Stimulated activated naive CD4-positive, alpha-beta T cell treated with Interleukin-2 at 50 U/mL for 16 hours (primary cell): ENCODE measurements at places on chromosomes 12 and 14.

DNA sequence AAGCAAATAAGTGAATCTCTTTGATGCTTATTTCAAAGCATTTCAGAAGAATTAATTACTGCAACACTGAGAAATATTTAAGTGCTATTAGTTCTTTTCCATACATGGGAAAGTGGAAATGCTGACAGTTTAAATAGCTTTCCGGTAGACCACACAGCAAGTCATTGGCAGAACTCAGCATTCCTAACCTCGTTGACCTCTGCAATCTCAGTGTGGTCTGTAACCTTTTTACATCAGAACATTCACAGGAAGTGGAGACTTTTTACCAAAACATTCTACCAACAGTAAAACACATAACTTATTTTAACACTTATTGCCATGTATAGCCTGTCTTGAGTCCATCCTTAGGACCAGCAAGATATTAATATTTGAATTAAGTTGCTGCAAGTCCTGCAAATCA lies 249.5 kb upstream of the DCN start:
- DNase-seq, result no peak

DNA sequence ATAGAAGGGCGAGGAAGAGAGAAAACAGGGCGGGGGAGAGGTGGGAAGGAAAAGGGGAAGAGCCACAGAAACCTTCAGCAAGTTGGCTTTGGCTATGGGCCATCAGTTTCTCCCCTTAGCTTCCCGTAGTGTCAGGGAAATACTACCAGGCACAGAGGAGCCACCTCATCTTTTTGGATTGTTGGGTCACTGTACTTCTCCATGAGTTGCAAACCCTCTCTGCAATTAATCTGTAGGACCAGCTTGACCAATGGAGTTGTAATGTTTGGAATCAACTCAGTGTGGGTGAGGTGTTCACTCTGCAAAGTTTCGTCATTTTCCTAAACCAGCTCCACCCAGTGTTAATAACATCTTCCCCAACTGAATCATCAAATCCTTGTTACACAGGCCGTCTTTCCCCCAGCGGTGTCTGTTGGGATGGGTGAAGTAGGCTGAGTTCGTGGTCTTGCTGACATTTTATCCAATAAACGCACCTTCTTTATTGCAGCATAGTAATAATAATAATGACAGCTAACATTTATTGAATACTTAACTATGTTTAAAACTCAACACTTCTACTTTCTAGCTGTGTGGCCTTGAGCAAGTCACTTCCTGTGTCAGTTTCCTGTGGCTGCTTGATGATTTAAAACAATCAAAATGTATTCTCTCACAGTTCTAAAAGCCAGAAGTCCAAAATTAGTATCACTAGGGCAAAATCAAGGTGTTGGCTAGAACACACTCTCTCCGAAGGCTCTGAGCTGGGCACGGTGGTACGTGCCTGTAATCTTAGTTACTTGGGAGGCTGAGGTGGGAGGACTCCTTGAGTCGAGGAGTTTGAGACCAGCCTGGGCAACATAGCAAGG lies 8.1 kb upstream of the GLTP start:
- DNase-seq, result peak; percentile 21

GRCh38 chr14:89317051-89317691 lies 99.9 kb downstream of the FOXN3 start:
- DNase-seq, result no peak

DNA sequence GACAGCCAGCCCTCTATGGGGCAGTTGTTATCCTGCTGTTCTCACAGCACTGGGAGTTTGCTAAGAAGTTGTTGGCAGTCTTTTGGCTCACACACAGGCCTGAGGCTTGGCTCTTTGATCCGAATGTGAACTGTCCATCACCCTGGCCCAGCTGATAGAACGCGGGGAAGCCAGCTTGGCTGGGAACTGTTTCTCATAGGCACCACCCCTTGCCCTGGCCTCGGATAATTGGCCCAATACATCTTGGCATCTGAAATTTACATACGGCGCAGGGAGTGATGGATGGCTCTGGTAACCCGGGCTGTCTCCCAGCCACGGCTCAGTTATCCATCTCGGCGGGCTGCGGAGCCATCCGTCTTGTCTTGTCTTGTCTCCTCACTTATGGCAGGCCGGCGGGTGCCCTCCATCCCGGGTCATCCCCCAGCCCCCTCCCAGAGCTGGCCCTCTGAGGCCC lies 164.1 kb downstream of the PHETA1 start:
- DNase-seq, result no peak

- no peak for DNase-seq
These were observed 102.5 kb downstream of the FSCB start for GRCh38 chr14:44404599-44404998.
